Karpas-422 (cell line): ENCODE measurements at places on chromosomes 5 and 9.

GRCh38 chr5:130111746-130112145 lies 207.5 kb downstream of the CHSY3 start:
- H3K4me3 ChIP-seq = no peak overlapping the region
- DNase-seq = no peak
- H3K36me3 ChIP-seq = no peaks in the 10 kb centered on the region

- H3K27me3 ChIP-seq = no peaks in the 10 kb centered on the region
- H3K4me1 ChIP-seq = no peaks in the 10 kb centered on the region
- no peak overlapping the region for H3K4me3 ChIP-seq
Observed at GRCh38 chr9:114016629-114017423, 61.3 kb downstream of the AMBP start.

DNA sequence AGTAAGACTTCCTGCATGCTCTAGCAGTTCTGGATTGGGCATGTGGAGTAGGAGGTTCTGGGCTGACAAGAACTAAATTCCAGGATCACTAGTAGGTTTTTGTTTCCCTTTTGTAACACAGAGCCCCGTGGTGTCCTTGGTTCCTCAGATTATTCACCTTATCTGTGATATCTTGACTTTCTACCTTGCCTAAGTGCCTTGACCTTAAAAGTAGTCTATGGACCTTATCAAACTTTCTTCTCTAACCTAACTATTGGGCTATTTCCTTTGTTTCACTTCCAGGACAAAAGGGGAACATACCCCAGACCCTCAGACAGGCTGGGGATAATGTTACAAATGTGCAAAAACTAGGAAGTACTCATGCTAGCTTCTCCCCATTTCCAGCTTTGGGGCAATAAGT lies 595.3 kb downstream of the PSAT1 start:
- H3K4me3 ChIP-seq = no peak overlapping the region
- H3K27me3 ChIP-seq = no peaks in the 10 kb centered on the region
- no peak for DNase-seq
- H3K4me1 ChIP-seq = no peaks in the 10 kb centered on the region
- no peaks in the 10 kb centered on the region for H3K36me3 ChIP-seq
- no peak overlapping the region for H3K27ac ChIP-seq

GRCh38 chr5:56053363-56053762 lies 58.6 kb upstream of the IL6ST start:
- no peaks in the 10 kb centered on the region for H3K36me3 ChIP-seq
- H3K4me1 ChIP-seq = no peaks in the 10 kb centered on the region
- DNase-seq = no peak

- no peaks in the 10 kb centered on the region for H3K4me1 ChIP-seq
- no peak overlapping the region for H3K27ac ChIP-seq
- H3K4me3 ChIP-seq = no peak overlapping the region
- DNase-seq = no peak
- no peaks in the 10 kb centered on the region for H3K27me3 ChIP-seq
Observed at GRCh38 chr5:104606258-104606829, 1043.8 kb upstream of the NUDT12 start.
